ENCODE measurements at places on chromosomes 2 and 18.

GRCh38 chr2:2024751-2025481 lies 280.6 kb upstream of the PXDN start:
- DNase-seq, result no peak

DNA sequence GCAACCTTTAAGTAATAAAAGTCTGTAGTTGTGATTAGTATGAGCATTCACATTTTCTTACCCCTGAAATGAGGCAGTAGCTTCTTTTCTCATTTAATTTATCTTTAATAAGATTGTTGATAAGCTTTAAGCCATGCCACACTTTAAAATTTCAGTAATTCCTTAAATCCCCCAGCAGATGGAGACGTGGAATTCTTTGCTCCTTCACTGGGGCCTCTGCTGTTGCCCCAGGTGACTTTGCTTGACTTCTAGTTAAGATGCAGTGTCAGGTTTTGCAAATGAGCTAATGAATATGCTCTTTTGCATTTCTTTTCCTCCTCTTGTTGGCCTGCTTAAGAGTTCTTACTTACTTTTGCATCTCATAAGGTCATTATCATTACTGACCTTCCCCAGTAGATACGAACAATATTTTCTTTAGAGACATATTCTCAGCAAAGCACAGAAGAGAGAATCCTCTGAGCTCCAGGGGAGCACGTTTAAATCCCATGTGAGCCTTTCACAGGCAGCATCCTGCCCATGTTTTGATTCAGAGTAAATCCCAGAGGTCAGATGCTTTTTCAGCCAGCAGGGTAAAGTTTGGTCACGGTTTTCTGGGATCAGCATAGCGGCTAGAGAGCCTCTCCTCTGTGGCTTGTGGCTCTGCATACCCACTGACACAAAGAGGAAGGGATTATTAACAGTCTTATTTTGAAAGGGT lies 222.9 kb downstream of the PTPRM start:
- DNase-seq, result peak; percentile 67

DNA sequence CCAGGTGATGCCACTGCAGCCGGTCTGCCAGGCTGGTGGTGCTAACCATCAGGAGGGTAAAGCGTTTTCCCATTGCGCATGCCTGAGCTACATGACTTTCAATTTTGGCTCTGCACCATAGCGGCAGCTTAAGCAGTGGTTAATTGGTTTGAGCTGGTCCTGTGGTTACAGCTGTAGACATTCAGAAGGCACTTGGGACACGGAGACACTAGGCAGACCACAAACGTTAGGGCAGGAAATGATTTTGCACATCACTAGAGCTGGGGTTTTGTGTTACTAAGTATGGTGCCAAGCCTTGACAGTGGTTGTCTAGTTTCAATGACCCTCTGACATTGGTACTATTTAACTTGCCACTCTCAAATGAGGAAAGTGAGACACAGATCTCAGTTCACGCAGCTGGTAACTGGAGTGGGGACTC lies 28.9 kb upstream of the CNOT11 start:
- DNase-seq, result no peak

GRCh38 chr2:177818412-177818811 lies 254.2 kb downstream of the PDE11A start:
- no peak for DNase-seq

GRCh38 chr18:46711444-46711863 lies 45.4 kb downstream of the ST8SIA5 start:
- DNase-seq, result peak; percentile 94

- no peak for DNase-seq
Observed at GRCh38 chr2:45570671-45571334, 40.3 kb downstream of the SRBD1 start.

- no peak for DNase-seq
Observed at GRCh38 chr2:64625299-64626145, 28.2 kb downstream of the SERTAD2 start.

DNA sequence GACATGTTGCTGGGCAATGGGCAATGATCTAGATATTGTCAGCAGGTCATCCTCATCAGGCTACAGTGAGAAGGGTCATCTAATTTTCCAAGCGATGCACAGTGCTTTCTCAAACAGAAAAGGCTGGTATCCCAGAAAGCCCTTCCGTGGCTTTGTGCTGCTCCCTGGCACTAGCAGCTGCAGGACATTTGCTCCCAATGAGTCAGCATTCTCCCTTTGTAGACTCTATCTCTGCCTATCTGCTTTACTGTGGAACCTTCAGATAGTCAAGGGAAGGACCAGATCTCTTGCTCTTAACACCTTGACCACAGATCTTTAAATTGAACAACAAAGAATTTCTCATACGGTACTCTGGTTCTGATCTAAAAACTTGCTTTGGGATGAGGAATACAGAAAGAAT lies 101.4 kb downstream of the CDH2 start:
- peak; percentile 27 for DNase-seq

DNA sequence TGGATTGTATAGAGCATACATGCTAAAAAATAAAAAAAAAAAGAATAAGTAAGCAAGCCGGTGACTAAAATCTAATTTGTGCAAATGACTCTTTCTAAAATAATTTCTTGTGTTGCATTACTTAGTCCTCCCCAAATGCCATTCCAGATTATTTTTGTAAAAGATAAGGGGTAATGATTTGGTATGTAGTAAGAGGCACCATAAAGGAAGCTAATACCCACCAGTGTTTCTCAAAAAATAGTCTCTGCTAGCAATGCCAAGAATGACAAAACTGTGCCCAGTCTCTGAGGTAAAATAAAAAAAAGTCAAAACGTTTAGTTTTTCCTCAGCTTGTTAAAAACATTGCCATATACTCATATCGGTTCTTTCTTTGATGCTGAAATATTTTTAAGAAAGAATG lies 2.7 kb downstream of the METTL5 start:
- no peak for DNase-seq

GRCh38 chr2:29009711-29010677 lies 28.9 kb downstream of the TOGARAM2 start:
- DNase-seq, result no peak

DNA sequence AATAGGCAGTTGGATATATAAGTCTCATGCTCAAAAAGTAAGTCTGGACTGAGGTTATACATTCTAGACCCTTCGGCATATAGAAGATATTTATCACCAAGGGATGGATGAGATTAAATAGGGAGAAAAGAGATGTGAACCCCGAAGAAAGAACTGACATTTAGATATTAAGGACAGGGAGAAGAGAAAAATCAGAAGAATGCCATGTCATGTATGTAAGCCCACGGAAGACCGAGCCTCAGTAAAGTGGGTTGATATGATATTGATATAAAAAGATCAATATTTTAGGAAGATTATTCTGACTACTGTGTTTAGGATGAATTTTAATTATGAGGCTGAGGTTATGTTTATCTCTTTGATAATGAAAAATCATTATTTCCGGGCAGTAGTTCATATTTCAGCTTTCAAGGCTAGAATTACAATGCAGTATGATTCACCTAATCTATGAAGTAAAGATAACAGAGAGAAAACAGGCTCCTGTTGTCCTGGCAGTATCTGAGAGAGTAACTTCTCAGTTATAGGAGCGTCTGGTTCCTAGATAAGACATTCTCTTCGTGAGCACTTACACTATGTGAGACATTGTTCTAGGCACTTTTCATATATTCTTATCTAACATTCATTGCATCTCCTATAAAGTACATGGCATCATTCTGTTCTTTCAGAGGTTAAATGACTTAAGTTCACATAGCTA lies 83.0 kb downstream of the UBR3 start:
- peak; percentile 38 for DNase-seq

DNA sequence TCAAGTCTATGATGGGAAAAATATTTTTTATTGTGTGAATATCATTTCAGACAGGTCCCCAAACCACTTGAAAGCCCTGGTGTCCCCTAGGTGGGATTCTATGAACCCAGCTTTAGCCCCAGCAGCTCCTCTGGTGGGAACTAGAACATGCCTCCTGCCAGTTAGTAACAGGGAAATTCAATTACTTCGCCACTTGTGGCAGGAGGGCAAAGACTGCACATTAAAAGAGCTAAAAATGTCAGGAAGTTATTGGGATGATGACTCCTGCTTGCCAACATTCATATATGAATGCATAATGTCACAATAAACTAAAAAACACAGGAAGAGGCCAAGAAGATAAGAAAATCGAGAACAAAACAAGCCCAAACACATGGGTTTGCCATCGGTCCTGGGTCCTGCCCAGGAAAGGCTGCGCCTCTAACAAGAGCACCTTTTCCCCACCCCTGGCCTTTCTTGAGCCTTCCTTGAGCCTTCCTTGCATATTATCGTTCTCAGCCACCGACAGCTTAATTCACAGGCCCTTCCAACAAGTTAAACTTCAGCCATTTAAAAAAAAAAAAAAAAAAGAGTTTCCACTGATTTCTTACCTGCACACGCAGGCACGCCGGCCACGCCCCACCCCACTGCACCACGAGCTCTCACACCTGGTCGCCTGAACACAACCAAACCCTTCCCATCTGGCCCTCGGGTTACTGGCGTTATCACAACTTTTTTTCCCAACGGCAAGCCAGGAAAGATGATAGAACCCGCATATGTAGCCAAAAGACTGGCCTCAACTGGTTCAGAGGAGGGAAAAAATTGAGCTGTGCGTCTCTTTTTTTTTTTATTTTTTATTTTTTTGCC lies 23.4 kb downstream of the BCL11A start:
- DNase-seq, result no peak

DNA sequence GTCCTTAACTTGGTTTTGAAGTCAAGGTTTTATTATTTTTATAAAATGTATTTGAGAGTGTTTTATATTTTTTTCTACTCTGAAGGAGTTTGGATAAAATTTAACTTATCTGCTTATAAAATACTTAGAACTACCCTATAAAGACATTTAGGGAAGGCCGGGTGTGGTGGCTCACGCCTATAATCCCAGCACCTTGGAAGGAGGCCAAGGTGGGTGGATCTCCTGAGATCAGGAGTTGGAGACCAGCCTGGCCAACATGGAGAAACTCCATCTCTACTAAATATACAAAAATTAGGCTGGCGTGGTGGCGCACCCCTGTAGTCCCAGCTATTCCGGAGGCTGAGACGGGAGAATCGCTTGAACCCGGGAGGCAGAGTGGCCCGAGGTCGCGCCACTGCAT lies 486.4 kb downstream of the DSC3 start:
- no peak for DNase-seq

DNA sequence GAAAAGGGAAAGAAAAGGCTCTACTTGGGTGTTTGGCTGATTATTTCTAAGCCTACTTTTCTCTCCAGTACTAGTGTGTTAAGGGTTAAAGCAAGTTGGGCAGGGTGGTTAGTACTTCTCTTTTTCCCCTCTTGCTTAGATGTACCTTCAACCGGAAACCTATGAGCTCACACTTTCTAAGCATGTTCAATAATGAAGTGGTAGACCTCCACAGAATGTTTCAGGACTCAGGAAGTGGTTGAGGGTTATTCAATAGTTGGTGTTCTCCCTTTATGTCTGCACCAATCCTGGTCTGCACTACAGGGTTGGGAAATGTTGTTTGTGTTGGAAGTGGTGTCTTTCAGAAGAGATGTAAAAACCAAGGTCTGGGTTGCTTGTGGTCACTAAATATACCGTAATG lies 137.1 kb downstream of the ZEB2 start:
- DNase-seq, result no peak

DNA sequence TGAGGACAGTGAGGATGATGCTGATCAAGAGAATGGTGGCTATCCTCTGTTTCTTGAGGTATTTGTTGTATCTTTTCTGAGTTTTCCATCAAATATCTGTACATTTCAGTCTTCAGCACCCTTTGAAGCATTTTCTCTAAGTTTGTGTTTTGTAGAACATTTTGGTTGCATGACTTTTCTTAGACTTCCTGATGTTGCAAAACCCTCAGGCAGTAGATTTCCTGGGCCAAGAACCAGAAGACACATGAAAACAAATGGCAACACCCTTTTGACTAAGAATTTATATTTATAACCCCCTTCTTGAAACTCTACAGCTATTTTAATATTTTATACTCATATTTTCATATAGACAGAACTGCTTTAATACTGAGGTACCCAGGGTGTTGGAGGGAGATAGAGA lies 16.2 kb downstream of the HNMT start:
- peak; percentile 45 for DNase-seq

DNA sequence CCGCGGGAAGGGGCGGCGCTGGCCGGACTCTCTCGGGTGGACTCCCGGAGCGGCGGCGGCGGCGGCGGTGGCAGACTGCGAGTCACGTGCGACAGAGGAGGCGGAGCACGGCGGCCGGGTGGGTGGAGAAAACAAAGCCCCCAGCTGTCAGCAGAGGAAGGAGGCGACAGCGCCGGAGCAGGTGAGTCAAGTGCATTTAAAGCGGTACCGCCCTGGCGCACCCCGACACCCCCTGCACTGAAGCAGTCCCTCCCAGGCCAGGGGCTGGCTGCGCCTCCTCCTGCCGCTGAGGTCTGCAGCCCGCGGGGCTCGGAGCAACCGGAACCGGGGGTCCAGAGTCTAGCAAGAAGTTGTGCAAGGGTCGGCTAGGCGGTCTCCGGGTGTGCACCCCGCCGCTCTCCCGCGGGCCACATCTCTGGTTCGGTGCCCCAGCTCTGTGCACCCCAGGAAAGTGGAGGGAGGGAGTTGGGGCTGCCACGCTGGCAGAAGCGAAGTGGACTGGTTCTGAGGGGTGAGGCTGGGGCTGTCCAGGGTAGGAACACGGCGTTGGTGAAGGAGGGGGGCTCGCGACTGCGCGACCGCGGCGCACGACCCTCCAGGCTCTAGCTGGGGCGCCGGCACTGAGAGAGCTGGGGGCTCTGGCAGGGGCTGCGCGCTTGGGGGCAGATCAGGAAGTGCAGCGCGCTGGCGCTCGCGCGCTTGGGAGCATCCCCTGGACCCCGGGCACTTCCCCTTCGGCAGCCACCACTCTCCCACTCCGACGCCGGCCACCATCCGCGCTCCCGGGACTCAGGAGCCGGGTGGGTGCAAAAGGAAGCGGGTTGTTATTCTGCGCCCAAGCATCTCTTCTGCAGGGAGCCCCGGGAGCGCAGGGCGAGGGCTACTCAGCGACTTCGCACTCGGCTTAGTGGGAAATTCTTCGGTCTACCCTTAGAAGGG lies 64.0 kb upstream of the MAPRE2 start:
- DNase-seq, result peak; percentile 81

DNA sequence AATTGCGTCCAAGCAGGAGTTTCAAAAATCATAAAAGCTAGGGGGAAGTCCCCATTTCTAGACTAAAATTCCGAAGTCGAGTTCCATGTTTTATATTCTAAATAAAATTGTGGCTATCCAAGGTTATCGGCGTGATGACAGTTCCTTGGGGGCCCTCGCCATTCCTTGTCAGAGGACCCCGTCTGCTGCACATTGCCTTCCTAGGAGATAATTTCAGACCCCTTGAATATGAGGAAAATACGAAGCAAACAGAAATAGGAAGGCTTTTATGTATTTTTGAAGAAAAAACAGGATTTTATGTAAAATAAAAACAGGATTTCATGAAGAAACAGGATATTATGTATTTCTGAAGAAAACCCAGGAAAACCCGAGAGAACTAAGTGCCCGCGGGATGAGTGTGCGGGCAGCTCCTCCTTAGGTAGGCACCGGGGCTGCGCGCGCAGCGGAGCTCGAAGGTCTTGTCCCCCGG lies 465 bp upstream of the PLEKHA3 start:
- DNase-seq, result no peak

GRCh38 chr18:21453511-21453901 lies 147.0 kb downstream of the ESCO1 start:
- no peak for DNase-seq

- no peak for DNase-seq
Observed at GRCh38 chr2:85951351-85952067, 62.7 kb upstream of the ST3GAL5 start.
